Activated CD4-positive, alpha-beta T cell treated with anti-CD3 and anti-CD28 coated beads, Interleukin-2, amount 50 U/mL, for 1 hour (primary cell): ENCODE measurements at places on chromosomes 1 and 21.

- no peak for DNase-seq
Observed at GRCh38 chr21:42921927-42922326, 3.5 kb downstream of the ERVH48-1 start.

GRCh38 chr1:96772349-96772748, 50.8 kb downstream of the PTBP2 start:
- DNase-seq = no peak

DNA sequence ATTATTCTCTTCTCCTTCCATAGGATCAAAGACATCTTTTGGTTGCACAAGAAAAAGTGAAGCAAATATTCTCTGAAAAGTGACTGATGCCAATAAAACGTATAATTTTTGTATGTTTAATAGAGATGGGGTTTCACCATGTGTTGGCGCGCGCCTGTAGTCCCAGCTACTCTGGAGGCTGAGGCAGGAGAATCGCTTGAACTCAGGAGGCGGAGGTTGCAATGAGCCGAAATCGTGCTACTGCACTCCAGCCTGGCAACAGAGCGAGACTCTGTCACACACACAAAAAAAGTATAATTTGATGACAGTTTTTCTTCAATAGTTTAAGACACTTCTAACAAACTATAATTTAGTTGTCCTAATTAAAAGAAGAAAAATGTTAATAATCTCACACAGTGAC, 23.8 kb downstream of the ANP32E start:
- DNase-seq = no peak

- DNase-seq = no peak
Observed at GRCh38 chr1:25182629-25183028, 49.7 kb downstream of the SYF2 start.

DNA sequence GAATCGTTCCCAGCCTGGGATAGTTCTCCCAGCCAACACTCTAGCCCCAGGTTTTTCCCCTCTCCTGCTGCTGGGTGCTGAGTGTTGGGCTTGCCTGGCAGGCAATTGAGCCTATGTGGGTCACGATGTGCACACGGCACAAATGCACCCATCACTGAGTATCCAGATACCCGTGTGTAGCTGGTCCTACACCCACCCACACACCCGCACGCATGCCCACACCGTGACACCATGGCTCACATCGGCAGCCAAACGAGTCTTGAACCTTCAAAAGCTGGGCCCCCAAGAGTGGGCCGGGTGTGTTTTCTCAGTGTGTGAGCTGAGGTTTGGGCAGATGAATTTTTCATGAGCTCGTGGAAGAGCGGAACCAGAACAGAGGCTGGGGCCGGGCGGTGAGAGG, 188.5 kb downstream of the GRIK3 start:
- DNase-seq = no peak

DNA sequence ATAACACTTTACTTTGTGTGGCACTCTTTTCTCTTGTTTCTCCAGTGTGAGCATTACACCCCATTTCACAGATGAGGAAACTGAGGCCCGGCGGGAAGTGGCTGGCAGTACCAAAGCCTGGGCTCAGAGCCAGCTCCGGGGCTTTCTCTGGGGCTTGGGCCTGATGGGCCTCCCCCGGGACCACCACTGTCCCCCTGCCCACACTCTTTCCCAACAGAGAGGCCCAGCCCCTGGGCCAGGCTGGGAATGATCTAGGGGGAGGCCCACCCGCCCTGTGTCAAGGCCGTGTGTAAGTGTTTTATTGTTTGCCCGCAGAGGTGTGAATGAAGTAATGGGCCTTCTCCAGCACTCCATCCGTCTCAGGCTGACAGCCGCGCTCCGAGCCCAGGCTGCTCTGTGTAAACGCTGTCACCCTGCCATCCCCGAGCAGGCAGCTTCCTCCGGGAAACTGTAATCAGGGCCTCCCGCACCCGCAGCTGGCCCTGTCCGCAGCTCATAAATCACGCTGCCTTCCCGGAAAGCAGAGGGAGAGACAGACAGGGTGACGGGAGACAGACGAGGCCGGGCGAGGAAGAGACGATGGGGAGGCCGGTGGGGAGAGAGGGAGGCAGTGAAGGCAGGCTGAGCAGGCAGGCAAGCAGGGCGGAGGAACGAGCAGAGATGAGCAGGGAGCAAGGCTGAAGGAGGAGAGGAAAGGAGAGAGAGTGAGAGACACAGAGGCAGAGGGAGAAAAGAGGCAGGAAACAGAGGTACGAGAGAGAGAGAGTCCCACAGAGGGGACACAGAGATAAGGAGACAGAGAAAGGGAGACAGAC, 109.7 kb upstream of the ZBTB40 start:
- no peak for DNase-seq
